ENCODE measurements at places on chromosomes 4 and X.
A peak's percentile ranks its signal among the peaks of the same experiment; 100 is the strongest.

DNA sequence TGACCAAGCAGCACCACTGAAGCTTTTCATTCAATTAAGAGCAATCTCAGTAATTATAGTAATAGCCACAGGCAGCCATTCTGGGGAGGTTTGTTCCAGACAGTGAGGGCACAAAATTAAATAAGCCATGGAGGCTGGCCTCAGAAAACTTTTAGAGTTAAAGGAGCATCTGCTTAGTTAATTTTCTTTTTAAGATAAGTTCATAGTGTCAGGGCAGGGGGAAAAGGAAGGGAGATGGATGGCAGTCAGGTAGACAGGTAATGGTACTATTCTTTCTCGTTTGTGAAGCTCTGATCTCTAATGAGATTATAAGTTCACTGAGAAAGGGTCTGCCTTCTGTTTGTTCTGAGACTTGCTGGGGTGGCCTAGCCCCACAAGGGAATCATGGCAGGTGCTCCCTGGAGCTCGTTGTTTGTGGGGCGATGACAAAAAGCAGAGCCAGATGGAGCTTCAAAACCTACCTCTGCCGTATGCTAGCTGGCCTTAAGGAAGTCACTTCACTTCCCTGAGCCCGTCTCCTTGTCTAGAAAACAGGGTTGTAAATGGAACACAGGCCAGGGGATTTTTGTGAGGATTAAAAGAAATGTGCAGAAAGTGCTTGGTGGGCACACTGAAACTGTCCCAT is 44.6 kb upstream of the FGFBP2 start:
- DNase-seq = no peak

DNA sequence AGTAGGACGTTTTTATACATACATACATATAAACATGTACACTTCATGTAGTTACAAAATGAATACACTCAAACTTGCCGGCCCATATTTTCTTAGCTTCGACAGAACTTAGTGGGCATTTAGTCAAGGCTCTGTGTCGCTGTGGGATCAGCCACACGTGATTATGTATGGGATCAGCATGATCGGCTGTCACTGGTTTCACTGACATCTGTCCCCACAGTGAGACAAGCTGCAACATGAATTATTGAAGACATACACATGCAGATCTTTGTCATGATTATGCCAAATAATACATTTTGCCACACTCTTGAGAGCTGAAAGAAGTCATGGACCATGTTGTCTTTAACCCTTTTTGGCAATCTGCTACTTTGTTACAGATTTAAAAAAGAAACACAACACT is 38.2 kb upstream of the NAA11 start:
- DNase-seq = no peak

DNA sequence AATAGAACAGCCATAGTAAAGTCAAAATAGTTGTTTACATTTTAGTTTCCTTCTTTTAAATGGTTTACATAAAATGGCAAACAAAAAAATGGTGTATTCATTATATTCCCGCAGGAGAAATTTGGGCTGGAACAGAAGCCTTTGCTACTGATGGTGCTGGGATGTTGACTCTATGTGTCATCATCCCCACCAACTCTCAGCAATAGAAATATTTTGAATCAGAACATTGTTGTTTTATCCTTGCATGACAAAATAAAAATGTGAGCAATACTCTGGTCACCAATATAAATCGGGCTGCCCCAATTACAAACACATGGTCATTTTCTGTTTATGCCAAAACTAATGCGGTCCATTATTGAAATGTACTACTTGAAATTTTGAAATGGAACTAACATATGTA is 1131.6 kb upstream of the PCDH7 start:
- no peak for DNase-seq

GRCh38 chr4:70518716-70519115 is 347 bp downstream of the AMTN start:
- no peak for DNase-seq

DNA sequence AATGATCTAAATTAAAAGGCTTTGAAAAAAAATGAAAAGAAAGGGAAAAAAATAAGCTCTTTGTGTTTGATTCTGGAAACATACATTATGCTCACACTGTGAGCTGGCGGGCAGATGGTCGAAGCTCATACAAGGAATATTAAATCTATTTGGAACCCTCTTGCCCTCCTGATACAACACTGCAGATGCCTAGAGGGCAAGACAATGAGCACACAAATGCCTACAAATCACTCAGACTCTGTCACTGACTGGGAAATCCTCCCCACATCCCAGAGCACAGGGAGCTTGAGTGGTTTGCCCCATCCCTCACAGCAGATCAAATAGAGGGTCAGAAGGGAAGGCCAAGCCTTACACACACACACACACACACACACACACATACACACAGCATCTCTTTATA is 320.4 kb downstream of the HNRNPD start:
- no peak for DNase-seq

- no peak for DNase-seq
Observed at GRCh38 chr4:159374749-159375530, 272.1 kb downstream of the RAPGEF2 start.

DNA sequence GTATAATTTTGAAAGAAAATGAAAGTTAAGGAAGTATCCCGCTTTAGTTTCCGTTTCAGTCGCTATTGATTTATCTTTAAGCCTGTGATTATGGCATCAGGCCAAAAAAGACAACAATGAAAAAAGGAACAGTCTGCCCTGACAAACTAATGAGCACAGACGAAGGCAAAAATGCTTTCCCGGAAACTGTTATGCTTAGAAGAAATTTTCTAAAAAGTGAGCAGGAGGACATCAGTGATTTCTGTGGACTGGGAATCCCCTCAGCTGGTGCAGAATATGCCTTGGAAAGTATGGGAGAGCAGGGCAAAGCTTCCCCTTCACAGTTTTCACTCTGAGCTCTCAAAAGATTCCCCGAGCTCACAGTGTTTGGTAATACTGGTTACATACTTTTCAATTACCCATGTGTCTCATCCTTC is 5.1 kb upstream of the CXCL10 start:
- DNase-seq = no peak

- DNase-seq = no peak
Observed at GRCh38 chr4:143384381-143384994, 47.8 kb downstream of the GAB1 start.

DNA sequence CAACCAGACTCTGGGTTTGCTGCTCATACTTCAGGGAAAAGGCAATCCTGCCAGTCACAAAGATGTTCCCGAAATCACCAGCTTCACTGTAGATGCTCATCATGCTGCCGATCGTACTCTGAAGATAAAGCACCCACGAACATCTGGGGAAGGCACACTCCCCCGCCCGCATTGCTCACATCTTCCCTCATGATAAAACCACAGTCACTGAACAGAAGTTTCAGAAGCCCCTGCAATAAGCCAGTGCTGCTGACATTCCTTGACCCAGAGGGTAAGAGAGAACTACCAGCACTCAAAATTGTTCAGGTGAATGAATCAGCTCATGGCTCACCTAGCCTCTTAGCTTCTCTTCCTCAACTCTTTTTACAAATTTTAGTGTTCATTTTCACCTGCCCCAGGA is 43.1 kb downstream of the SRPX2 start:
- peak; percentile 11 for DNase-seq

- DNase-seq = no peak
Observed at GRCh38 chr4:107133965-107134653, 98.0 kb upstream of the DKK2 start.

All from stimulated activated CD4-positive, alpha-beta T cell treated with anti-CD3 and anti-CD28 coated beads, TNF-alpha, amount 100 ng/mL, for 48 hours (primary cell).